Memory B cell (primary cell): ENCODE measurements at places on chromosomes 6 and 20.

DNA sequence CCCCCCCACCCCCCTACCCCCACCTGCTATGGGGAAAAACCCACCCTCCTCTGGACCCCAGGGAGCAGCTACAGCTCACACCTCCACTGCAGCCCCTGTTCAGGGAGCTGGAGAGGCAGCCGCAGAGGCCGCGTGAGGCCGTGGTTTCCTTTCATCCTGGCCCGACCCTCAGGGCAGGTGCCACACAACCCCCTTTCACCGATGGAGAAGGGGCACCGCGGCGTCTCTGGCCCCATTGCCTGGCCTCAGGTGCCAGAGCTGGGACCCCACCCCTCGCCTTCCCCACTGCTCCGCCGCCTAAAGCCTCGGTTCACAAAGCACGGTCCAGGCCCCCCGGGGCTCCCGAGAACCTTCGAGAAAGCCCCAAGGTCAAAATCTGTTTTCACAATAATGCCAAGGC, 11.8 kb upstream of the KCNQ2 start:
- DNase-seq = no peak

DNA sequence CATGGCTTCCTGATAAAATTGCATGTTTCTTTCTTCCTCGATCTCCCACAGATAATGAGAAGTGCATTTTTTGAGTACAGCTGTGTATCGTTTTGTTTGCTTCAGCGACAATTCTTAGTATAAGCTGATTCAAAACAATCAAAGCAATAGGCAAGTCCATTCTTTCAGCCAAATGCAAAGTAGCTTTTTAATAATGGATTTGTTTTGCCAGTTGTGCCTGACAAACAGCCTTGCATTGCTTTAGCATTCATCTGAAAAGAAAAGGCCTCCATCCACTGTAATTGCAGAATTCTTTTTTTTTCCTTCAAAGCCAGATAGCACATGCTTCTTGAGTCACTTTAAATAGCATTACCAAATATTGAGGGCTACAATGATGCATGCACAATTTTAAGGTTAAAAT, 32.0 kb downstream of the TTLL2 start:
- DNase-seq = no peak

DNA sequence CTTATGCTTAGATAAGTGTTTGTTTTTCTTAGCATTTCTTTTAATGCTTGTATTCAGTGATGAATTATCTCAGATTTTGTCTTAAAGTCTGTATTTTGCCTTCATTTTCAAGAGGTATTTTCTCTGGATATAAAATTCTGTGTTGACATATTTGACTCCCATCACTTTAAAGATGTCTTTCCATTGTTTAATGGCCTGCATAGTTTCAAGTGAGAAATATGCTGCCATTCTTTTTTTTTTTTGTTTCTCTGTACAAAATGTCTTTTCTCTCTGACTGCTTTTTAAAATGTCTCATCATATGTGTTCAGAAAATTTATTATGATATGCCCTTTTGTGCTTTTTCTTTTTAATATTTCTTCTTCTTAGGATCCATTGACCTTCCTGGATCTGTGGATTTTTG, 578.0 kb upstream of the NOX3 start:
- no peak for DNase-seq

GRCh38 chr6:45599053-45599452, 221.3 kb upstream of the SUPT3H start:
- no peak for DNase-seq

- no peak for DNase-seq
Observed at GRCh38 chr6:128230267-128230989, 290.0 kb downstream of the PTPRK start.

- no peak for DNase-seq
Observed at GRCh38 chr20:52425701-52426100, 234.1 kb upstream of the ZFP64 start.

- DNase-seq = no peak
Observed at GRCh38 chr6:91279740-91280493, 693.0 kb upstream of the MAP3K7 start.

DNA sequence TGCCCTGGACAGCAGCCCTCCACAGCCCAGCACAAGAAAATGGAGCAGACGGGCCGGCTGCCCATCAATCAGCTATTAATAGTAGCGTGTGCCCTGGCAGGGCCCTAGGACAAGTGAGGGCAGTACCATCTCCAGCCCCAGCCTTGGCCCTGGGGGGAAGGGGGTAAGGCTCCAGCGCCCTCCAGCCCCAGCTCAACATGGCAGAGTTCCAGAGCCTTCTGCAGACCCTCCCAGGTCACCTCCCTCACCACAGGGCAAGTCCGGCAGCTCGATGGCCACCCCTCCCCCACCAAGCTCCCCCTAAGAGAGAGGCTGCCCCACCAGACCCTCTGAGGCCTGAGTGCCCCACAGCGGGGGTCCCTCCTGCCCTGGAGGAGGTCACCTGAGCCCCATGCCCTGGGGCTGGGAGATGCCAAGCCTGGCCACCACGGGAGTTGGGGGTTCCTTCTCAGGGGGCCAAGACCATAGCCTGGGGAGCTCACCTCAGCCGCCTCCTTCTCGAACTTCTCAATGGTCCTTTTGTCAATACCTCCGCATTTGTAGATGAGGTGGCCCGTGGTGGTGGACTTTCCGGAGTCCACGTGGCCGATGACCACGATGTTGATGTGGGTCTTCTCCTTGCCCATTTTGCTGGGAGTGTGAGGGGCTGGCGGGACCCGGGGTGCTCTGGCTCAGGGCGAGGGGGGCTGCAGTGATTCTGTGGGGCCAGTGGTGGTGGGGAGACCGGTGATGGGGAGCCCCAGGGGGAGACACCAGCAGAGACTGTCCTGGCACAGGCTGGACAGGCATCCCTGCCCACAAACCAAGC, 1.5 kb downstream of the EEF1A2 start:
- DNase-seq = no peak

GRCh38 chr6:16761471-16762267, 409 bp upstream of the ATXN1 start:
- peak; percentile 74 for DNase-seq

DNA sequence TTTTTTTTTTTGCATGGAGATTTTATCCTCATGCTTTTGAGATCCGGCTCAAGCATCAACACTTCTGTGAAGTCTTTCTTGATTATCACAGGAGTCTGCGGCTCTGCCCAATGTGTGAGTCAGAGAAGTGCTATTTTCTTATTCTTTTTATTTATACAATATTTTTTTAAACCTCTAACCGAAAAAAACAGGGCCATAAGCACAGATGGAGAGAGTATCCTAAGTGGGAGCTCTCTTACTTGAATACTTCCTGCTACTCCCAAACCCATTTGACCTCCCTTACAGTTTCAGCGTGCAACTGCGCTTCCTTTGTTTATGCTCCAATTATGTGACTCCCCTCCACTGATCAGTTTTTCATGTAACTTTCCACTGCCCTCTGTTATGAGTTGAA, 8.7 kb upstream of the ATXN1 start:
- no peak for DNase-seq

DNA sequence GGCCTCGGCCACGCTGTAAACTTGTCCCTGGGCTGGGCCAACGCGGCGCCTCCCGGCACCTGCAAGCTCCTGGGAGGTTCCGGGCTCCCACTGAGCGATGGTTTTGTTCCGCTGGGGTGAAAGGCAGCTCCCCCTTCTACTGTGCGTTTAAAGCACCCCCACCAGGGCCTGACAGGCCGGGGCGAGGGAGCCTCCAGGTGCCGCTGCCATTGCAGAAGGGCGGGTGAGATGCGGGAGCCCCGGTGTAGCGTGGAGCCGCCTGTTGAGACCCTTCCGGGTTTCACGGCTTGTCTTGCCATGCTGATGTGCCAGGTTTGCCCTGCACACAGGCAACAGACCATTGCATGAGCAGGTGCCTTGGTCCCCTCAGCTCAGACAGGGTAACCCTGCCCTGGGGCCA, 2.9 kb downstream of the COL20A1 start:
- DNase-seq = no peak

- DNase-seq = no peak
Observed at GRCh38 chr6:20541382-20541781, 7.1 kb downstream of the CDKAL1 start.

- DNase-seq = no peak
Observed at GRCh38 chr20:32034581-32035425, 17.2 kb upstream of the HCK start.

DNA sequence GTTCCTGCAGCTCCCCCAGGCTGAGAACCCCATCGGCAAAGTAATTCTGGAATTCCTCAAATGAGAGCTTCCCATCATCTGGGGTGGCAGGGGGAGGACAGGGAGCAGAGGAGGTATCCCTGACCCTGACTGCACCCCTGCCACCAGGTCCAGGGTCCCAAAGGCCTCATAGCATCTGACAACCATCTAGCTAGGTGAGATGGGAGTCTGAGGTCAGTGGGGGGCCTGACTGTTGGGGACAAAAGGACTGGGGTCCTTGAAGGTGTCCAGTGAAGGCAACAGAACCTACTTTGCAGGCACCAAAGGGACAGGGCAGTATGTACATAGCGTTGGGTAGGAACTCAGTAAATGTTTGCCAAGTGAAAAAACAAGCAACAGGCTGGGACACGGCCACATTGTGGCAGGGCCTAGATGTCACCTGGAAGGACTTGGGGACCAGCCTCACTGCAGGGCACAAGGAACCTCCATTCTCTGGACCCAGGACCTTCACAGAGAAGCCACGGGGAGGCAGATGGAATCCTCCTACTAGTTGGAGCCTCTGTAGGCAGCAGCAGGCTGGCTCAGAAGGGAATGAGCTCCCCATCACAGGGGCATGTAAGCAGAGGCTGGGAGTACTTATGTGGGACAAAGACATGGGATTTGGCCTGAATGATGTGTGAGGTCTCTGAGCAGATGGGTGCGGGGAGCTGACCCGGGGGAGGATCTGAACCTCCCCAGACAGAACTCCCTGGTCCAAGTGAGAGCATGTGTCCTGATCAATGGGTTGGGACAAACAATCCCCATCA, 3.3 kb downstream of the NECAB3 start:
- no peak for DNase-seq

GRCh38 chr20:50199703-50200102, 9.1 kb downstream of the CEBPB start:
- no peak for DNase-seq

DNA sequence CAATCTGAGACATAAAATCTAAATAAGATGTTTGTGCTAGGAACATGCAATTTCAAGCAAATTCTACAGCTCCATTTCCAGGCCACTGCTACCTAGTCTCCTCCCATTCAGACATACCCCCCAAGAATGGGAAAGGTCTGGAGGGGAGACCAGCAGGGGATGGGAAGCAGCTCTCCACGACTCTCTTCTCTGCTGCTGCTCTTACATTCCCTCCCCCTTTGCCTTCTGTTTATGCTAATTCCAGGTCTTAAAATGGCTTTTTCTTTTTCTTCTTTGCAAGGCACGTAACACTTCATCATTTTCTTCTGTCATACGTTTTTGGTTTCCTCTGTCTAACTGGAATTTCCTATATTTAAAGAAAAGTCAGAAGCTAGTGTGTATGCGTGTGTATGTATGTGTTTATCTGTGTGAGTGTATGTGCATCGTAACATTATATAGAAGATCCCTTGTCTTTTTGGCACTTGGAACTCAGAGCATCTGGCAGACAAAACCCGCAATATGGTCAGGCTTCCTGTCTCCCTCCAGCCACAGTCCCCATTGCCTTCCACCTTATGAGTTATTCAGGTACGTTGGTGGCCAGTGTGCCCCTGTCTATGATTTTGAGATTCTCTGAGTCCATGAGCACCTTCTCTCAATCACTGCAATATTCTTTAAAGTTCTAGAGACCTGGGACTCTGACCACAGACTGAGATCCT, 493.7 kb downstream of the BTBD3 start:
- no peak for DNase-seq

GRCh38 chr6:939526-940252, 246.8 kb upstream of the EXOC2 start:
- DNase-seq = no peak

- DNase-seq = no peak
Observed at GRCh38 chr6:2630891-2631571, 119.7 kb downstream of the MYLK4 start.

GRCh38 chr6:118902726-118903125, 8.8 kb downstream of the ASF1A start:
- DNase-seq = no peak

GRCh38 chr20:41482647-41483552, 116.3 kb upstream of the EMILIN3 start:
- DNase-seq = no peak

DNA sequence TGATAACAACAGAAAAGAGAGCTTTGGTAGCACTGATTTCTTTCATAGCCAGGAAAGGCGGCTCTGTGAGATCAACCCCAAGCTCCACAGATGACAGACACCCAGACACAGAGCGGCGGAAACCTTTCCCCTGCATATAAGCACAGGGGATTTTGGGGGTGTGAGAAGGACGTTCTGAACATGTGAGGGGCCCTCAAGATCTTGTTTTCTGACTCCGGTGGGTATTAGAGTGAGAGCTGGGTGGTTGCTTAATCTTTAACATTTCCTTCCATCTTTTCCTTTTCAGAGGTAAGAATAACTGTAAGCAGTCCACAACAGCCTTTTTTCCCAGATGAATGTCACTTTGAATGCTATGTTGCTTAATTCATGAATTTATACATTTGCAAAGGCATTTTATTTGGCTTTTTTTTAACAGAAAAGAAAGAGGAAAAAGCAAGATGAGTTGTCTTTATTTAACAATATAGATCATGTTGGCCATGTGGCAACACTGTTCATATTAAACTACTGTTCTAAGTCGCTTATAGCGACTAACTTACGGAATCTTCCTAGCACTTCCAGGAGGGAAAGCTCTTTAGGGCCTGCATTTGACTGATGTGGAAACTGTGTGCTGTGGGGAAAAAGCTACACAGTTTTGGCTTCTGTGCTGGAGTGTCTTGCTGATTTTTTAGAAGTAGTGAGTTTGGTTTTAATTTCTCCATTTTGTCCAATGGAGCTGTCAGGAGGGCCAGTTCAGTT, 80.5 kb upstream of the NAA20 start:
- DNase-seq = no peak

DNA sequence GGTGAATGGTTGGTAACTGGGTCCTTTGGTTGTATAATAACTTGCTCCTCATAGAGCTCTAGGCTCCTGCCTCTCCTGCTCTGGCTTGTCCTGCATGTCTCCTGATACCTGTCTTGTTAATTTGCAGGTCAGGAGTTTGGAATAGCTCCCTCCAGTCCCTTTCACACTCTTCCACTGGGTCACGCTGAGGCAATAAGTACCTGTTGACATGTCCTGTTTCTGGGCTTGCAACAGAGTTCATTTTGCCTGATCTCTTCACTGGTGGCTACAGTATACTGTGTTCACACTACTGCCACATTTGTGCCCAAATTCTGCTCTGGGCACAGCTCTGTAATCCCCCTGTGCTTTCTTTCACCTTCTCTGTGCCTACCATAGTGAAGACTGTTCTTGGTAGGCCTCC, 25.4 kb upstream of the C20orf144 start:
- no peak for DNase-seq

DNA sequence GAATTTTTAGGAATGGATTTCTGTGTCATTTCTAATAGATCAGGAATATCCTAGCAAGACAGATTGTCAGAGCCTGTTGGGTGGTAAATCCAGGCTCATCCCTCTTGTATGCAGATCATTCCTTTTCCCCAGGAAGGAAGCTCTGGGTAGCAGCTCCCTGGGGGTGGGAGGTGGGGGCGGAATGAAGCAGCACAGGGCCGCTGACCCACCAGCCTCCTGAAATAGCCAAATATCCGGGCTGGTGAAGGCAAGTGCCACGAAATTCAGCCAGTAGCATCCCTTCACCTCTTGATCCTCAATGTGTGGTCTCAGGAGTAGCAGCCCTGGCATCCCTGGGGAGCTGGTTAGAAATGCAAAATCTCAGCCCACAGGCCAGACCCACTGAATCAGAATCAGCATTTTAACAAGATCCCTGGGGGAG, 256.9 kb downstream of the LRFN2 start:
- no peak for DNase-seq

- no peak for DNase-seq
Observed at GRCh38 chr6:166007349-166008263, 160.0 kb downstream of the TBXT start.
